Cortex of kidney (tissue), 1 donor: ENCODE measurements at places on chromosomes 5 and 9.

GRCh38 chr9:88998911-88999310 is 7.6 kb downstream of the S1PR3 start:
- no peak for DNase-seq

GRCh38 chr5:1975406-1975715 is 92.6 kb upstream of the IRX4 start:
- no peak for DNase-seq

DNA sequence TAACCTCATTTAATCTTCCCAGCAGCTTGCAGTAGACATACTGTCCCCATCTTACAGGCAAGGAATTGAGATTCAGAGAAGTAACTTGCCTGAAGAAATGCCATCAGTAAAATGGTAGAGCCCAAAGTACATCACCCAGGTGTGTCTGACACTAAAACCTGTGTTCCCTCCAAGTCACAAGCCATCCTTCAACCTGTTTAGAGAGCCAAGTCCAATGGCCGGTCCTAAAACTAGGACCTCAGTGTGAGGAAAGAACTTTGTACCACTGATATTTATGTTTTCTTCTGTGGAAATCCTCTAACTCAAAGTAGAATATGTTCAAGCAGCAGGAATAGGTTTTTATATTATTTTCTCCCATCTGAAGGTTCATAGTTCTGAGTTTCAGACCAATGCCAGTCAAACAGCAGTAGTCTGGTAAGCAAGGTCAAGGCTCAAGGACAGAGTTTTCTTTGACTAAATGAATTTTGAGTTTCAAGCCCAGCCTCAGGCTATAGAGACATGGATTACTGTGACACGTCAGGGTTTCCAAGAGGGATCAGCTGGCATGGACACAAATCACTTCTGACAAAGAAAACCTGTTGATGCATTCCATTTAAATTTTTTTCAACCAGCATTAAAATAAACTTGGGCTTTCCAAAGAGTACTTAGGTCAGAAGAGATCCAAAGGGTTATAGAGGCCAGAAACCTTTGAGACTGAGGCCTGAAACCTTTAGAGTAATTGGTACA is 80.9 kb upstream of the PLPP6 start:
- no peak for DNase-seq

DNA sequence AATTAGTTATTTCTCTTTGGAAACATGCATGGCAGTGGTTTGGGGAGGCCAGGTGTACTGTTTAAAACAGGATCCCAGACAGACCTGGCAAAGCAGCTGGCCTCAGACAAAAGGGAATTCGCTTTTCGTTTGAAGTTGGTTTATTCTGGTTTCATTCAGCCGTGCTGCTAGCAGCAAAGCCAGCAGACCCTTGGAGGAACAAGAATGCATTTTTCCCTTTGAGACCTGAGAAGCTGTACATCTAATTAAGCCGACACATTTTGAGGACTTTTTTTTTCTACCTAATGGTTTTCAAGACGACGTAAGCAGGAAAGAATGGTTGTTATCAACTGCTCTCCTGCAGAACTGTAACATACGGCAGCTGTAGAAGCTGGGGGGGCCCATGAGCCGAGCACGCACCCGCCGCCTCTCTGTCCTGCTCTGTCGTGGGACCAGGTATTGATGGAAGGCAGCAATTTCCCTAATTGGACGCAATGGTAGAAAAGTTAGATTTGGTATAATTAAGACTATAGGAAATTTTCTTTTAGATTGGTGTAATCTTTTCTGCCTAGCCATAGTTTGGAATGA is 13.6 kb downstream of the PLEKHG4B start:
- no peak for DNase-seq

GRCh38 chr5:174324680-174325079 is 279.2 kb downstream of the NSG2 start:
- DNase-seq, result no peak

DNA sequence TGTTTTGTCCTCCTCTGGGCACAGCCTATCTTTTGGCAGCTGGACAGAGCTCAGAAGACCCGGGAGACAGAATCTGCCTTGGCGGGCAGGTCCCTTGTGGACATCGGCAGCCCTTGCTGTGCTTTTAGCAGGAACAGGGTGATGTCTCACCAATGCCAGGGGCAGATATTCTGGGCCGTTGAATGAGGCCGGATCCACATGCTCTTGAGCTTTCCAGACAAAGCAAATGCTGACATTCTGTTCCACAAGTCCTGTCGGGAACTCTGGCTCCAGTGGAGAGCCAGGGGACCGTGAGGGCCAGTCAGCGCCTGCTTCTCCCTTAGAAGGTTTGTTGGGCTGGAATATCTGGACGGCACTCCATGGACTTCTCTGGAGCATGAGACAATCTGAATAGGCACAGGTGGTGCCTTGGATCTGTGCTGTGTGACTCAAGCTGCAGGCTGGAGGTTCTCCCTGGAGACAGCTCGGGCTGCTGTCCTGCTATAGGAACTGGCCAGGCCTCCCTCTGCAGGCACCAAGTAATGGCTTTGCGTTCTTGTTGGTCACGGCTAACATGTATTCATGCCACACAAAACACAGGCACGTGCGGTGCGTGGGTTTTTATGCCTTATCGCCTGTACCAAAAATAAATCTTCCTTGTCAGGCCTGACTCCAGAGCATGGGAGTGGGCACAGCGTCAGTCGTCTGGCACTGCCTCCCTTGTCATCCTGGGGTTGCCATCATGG is 80.3 kb downstream of the GADD45G start:
- DNase-seq, result no peak

DNA sequence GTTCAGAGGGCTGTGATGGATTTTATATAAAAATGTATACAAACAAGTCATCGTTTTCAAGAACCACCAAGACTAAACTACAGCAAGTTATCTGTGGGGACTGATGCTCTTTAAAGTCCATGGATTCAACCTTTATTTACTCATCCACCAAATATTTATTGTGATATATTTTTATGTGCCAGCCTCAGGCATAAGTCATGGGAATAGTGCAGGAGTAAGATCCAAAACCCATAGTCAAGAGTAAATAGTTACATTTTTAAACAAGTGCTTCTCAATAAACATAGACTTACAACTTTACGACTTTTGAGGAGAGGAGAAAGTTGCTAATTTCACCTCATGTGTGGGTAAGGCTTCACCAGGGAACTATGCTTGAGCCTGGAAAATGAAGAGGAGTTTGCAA is 24.6 kb downstream of the MACIR start:
- DNase-seq, result no peak

DNA sequence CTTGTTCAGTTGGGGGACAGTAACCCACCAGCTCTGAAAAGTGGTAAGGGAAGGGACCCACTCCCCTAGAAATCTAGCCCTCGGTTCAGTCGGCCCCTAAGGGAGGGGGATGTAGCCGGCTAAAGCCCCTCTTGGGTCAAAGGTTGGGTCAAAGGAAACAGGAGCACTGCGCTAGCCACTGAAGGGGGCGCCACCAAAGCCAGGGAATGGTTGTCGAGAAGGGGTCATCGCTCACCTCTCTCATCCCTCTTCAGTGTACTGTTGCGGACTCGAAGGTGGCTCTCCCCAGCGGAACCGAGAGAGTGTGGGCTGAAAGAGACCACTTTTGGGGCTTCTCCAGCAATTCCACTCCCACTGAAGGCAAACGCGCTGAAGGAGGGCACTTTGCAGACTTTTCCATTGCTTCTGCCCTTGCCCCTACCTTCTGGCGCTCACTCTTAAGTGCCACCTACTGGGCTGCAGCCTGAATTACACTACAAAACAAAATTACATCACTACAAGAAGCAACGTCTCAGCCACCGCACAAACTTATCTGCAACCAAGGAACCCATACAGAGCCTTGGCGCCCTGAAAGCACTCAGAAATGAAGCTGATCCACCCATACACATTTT is 396.9 kb downstream of the PDE4D start:
- DNase-seq, result no peak

GRCh38 chr5:111232311-111233051 is 8.3 kb downstream of the CAMK4 start:
- no peak for DNase-seq

DNA sequence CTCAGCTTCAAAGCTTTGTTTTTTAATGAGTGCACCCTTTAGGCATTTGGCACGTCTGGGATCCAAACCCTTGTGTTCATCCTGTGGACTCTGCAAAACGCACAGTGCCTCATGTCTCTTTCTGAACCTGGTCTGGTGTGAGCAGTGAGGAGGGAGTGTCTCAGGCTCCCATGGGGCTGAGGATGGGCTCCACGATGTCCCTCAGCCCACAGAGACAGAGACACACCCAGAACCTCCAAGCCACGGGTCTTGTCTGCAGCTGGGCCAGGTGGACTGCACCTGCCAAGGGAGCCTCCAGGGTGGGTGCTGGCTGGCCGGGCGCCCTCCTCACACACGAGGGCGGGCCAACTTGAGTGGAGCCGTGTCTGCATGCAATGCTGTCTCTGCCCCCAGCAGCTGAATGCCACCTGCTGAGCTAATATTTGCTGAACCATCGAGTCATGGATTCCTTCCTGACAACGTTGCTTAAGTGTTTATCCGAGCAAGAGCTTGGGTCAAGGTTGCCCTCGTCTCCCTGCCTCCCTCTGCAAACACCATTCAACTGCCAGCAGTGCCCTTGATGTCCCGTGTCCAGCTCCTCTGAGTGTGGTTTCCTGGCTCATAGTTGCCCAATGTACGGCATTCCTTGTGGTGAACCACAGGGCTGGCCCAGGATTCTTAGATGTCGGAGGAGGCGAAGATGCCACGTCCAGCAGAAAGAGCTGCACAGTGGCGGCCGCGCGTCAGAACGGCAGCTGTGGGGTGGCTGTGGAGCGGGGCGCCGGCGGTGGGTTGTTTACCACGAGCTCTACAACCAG is 31.4 kb upstream of the LPCAT1 start:
- DNase-seq, result no peak

GRCh38 chr5:170747851-170748250 is 35.7 kb upstream of the GABRP start:
- DNase-seq, result no peak

DNA sequence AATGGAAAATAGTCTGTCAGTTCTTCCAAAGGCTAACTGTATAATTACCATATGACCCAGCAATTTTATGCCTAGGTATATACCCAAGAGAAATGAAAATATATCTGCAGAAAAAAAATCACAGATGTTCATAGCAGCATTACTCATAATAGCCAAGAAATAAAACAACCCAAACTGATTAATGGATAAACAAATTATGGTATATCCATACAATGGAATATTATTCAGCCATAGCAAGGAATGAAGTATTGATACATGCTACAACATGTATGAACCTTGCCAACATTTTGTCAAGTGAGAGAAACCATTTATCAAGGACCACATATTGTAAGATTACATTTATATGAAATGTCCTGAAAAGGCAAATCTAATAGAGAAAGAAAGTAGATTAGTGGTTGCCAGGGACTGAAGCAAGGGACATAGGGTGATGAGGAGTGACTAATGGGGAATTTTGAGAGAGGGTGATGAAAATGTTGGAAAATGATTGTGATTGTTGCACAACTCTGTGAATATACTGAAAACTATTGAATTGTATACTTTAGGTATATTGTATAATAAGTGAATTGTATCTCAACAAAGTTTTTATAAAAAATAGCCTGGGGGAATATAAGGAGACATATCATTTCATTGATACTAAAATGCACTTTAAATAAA is 114.4 kb downstream of the PBX3 start:
- no peak for DNase-seq

GRCh38 chr9:589723-590122 is 251.8 kb upstream of the DMRT1 start:
- DNase-seq, result no peak

- DNase-seq, result no peak
Observed at GRCh38 chr5:79318935-79319614, 83.1 kb downstream of the JMY start.

DNA sequence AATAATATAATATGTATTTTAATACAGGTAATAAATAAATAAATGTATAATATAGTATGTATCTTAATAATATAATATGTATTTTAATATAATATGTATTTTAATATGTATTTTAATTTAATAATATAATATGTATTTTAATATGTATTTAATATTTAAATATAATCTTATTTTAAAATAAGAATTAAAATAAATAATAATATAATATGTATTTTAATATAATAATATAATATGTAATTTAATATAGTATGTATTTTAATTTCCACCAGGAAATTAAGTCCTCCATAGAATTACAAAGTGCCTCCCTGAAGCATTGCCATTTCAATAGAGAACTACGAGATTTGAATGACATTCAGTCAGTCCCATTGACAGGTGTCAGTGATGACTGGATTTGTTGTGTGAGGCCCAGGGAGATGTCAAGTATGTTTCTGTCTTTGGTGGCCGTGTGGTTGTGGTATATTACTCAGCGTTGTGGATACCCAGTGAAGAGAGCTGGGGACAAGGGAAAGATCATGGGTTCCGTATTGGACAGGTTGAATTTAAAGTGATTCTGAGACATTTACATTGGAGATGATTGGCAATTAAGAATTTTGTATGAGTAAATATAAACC is 14.2 kb upstream of the C5orf46 start:
- DNase-seq, result no peak

DNA sequence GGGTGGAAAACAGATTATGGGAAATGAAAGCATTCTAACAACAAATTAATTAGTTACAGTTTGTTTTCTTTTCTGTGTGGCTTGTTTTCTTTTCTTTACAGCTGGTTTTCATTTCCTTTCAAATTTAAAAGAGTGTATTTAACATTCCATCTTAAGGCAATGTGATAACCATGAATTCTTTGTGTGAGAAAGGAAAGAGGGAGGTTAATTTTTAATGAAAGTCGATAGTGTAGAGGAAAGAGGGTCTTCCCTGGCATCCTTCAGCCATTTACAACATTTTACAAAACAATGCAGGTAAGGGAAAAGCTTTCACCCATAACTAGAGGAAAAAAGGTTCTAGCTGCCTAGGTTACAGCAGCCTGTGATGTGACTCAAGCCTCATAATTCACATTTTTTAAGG is 43.9 kb upstream of the IL33 start:
- DNase-seq, result no peak

- DNase-seq, result no peak
Observed at GRCh38 chr5:150653762-150654556, 7.1 kb upstream of the MYOZ3 start.

- DNase-seq, result no peak
Observed at GRCh38 chr9:17081814-17082213, 53.0 kb upstream of the CNTLN start.

DNA sequence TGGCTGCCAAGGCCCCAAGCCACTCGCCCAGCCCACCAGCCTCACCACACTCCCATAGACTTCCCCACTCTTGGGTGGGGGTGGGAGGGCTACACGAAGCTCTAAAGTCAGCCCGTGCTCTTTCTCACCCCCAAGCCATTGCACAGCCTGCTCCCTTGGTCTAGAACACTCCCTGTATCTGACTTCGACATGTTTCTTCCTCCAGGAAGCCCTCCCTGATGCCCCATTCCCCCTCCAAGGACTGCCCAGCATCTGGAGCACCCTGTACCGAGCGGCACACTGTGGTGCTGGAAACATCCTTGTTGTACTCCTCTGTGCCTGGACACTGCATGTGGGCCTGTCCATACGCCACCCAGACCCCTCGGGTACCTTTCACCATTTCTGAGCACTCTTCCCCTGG is 49.4 kb upstream of the KCNMB1 start:
- DNase-seq, result no peak

GRCh38 chr5:150560401-150561191 is 52.7 kb downstream of the NDST1 start:
- DNase-seq, result no peak
